T-helper 1 cell (primary cell): ENCODE measurements at places on chromosomes 6 and 20.

- no peak for DNase-seq
Observed at GRCh38 chr6:116409756-116410155, 39.0 kb downstream of the DSE start.

- no peak for DNase-seq
Observed at GRCh38 chr6:80211286-80211685, 104.8 kb downstream of the BCKDHB start.

DNA sequence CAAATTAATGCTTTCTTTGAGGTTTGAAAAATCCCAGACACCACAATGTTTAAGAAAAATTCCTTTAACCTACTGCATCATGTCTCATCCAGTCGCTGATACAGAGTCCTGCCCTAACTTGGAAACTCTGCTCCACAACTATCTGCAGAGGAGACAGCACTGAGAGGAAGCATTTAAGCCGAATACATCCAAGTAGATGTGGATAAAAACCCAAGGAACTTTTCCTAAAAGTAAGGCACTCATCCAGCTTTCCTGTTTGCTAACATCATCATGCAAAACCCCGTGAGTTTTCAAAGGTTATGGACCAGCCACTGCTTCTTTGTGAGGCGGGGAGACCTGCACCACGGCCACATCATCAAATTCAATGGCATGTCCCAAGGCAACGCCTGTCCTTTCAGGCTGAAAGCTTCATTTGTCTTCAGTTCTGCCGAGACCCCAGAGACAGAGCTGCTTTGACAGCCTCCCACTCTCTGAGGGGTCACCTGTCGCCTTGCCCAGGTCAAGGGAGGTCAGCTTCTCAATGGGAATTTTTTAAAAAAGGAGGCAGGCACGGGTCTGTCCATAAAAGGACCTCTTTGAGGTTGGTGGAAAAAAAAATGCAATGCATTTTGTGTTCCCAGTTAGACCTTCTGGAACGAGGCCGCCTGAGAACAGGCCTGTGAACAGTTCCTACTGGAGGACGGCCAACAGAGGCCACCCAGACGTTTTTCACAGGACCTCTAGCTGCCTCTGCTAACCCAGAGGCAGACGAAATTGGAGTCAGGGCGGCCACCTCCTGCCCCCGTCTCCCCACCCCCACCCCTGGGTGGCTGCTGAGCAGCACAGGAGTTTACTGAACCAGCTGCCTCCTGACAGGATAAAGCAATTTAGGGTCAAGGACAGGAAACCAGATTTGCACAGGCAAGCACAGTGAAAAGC is 142.5 kb upstream of the HDDC2 start:
- no peak for DNase-seq

DNA sequence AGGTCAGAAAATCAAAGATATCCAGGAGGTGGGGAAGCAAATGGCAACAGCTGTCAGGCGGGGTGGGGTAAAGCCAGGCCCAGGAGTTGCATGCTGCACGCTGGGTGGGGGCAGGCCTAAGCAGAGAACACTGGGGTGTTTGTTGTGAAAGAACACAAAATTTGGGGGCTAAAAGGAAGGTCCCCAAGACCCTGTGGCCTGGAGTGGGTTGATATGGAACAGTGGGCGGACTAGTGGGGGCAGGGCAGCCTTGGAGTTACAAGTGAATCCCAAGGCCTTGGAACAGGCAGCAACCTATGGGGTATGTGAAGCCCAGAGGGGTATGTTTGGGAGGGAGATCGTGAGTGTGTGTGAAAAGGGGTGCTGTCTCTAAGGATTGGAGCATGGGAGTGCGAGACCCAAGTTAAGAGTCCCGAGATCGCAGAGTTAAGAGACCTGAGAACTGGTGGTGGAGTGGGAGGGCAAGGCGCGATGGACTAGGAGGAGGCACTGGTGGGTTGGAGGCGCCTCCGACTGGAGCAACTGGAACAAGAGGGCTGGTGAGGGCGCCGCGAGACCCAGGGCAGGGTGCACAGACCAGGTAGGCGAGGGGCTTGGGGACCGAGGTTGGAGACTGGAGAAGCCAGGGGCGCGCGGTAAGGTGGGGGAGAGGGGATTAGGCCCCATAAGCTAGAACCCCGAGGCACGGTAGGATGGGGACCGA is 658 bp downstream of the CUL7 start:
- no peak for DNase-seq

DNA sequence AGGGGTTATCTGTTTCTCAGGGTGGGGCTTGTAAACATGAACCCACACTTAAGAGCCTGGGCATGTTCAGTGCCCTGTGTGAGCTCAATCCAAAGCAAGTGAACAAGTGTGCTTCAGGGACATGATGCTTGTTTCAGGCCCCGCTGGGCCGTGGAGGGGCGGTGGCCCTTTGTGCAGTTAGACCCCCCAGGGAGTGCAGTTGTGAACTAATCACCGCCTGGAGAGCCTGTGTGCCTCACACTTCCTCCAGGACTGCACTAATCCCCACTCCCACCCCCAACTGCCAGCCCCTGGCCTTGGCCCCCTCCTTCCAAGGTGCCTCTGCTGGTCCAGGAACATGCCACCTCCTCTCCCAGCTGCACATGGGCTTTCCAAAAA is 58.1 kb downstream of the RREB1 start:
- no peak for DNase-seq

DNA sequence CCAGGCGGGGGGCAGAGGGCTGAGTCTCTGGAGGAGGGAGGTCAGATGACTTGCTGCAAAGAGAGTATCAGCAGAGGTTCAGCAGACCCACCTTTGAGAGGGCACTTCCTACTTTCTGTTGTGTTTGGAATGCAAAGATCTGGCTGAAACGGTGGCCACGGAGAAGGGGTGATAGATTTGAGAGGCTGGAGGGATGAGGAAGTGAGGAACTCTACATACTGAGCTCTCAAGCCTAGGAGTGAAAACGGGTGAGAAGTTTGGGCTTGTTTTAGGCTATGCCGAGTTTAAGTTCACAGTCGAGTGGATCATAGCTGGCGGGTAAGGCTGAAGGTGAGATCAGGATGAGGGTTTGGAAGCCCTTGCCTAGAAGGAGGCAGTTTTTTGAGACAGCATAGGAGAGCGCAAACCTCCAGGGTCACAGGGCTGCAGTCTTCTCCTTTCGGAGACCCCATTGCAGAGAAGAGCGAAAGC is 477 bp upstream of the ITPA start:
- DNase-seq = no peak

DNA sequence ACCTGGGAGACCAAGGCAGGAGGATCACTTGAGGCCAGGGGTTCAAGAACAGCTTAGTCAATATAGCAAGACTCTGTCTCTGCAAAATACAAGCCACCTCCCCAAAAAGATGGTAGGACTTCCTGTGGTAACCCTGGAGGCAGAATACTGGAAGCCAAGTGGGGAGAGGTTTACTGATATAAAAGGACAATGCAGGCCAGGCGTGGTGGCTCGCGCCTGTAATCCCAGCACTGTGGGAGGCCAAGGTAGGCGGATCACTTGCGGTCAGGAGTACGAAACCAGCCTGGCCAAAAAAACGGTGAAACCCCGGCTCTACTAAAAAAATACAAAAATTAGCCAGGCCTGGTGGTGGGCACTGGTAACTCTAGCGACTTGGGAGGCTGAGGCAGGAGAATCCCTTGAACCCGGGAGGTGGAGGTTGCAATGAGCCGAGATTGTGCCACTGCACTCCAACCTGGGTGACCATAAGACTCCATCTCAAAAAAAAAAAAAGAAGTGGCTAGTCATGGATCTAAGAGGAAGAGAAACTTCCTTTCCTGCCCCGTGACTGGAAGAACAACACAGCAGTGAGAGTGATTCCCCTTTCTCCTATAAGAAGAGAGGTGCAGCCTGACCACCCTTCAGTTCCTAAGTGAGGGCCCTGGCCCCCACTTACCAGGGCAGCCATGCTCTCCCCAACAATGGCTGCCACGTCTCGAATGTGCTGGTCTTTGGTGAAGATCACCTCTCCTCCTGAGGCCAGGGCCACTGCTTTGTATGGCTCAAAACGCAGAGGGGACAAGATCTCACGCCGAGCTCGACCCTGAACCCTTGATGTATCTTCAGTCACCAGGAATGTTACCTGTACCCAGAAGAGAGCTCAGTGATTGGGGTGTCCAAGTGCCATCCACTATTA is 6.2 kb downstream of the SAPCD1 start:
- DNase-seq = no peak

GRCh38 chr6:117414770-117415169 is 11.0 kb downstream of the ROS1 start:
- no peak for DNase-seq

- DNase-seq = no peak
Observed at GRCh38 chr6:161637658-161638057, 363.8 kb upstream of the AGPAT4 start.

- no peak for DNase-seq
Observed at GRCh38 chr20:59947376-59947775, 7.2 kb downstream of the FAM217B start.

DNA sequence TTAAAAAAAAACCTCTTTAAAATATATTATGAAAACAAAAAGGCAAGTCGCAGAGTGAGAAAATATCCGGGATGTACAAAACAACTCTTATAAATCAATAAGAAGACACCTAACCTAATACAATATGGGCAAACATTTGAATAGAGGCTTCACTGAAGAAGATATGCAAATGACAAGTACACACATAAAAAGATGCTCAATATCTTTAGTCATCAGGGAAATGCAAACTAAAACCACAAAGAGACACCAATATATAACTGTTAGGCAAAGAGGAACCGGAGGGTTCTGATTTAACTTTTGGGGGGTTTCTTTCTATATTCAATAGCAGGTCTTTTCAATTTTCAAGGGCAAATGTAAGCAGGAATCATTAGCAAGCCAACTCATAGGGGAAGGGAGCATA is 480.7 kb upstream of the SPTLC3 start:
- no peak for DNase-seq

- no peak for DNase-seq
Observed at GRCh38 chr20:54290636-54291035, 82.7 kb downstream of the PFDN4 start.

DNA sequence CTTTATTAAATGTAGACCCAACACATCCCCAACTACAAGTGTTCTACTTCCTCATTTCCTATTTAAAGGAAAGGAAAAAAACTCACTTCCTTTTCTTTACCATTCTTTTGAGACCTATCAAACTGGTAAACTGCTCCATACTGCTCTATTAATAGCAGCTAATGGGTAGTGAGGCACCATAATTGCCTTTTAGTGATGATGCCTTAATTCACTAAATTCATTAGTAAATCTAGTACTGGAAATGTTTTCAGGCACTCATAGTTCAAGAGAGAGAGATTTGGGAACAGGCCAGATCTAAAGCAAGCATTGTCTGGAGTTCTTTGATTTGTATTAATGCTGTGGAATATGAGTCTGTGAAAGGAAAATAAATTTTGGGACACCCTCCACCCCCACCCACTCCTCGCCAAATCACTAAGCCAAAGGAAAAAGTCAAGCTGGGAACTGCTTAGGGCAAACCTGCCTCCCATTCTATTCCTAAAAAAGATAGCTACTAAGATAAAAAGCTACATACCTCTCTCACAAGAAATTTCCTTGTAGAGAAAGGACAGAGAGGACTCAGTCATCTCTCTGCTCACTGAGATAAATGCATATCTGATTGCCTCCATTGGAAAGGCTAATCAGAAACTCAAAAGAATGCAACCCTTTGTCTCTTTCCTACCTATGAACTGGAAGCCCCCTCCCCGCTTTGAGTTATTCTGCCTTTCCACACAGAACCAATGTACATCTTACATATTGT is 13.6 kb upstream of the IBTK start:
- no peak for DNase-seq

GRCh38 chr6:34396518-34396917 is 4.0 kb upstream of the NUDT3 start:
- DNase-seq = no peak

GRCh38 chr6:159395609-159396008 is 226.4 kb downstream of the FNDC1 start:
- DNase-seq = no peak

DNA sequence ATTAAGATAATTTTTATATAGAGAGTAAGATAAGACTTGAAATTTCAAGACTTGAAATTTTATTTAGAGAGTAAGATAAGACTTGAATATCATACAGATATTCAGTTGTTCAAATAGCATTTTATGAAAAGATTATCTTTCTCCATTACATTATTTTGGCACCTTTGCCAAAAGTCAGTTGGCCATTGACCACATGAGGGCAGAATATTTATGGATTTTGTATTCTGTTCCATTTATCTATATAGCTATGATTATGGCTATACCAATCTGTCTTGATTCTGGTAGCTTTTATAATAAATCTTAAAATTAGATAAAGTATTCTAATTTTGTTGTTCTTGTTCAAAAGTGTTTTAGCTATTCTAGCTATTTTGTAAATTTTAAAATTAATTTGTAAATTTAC is 537.9 kb upstream of the GJE1 start:
- DNase-seq = no peak

GRCh38 chr6:20197251-20197650 is 15.0 kb downstream of the MBOAT1 start:
- DNase-seq = no peak

GRCh38 chr6:3398755-3399696 is 57.8 kb downstream of the SLC22A23 start:
- DNase-seq = no peak

GRCh38 chr20:47204008-47204849 is 152.3 kb downstream of the ZMYND8 start:
- no peak for DNase-seq

GRCh38 chr20:40641809-40642208 is 47.2 kb downstream of the MAFB start:
- DNase-seq = no peak

DNA sequence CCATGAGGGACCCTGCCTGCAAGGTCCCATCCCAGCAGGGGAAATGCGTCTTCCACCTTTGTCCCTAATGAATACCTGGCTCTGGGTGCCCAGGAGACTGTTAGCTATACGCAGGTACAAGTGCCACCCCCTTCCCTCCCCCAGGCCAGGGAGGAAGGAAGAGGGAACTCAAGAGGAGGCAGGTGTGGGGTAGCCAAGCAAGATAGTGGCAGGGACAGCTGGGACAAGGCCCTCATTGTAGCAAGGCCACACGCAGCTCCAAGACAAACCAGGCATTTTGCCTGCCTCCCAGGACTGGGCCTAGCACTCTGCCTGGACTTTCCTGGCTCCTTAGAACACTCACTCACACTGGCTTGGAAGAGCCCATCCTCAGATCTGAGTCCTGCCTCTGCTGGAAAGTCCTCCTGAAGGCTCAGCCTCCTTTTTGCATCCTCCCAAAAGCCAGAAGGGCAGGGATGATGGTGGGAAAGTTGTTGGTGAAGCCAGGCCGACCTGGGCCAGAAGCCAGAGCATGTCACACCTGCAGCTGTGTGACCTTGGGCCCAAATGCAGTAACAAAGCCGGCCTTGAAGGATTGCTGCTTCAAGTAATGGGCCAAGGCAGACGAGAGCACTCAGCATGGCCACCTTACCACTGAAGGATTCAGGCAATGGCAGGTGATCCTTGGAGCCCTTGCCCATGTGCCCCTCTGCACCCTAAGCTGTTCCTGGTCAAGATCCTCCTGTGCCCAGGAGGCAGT is 27.7 kb downstream of the SNPH start:
- DNase-seq = no peak

DNA sequence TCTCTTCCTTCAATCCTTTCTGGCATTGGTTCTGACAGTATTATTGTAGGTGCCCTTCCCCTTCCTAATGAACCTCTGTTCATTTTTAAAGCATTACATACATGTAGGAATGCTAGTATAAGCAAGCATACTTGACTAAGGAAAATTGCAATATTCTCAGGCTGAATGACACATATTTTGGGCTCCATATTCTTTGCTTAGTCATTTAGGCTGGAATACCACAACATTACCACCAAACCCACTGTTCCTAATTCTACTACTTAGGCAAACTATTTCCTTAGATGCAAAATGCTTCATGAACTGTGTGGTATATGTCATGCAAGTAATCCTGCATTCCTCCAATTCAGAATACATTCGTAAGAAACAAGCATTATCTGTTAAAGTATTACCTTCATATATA is 113.9 kb downstream of the PRDM1 start:
- DNase-seq = no peak
